NCI-H774 (cell line): ENCODE measurements at places on chromosomes 2 and 18.

- no peak for DNase-seq
Observed at GRCh38 chr2:54122171-54122935, 6.9 kb downstream of the ACYP2 start.

- DNase-seq, result no peak
Observed at GRCh38 chr2:109468893-109469292, 144.9 kb downstream of the SEPTIN10 start.

DNA sequence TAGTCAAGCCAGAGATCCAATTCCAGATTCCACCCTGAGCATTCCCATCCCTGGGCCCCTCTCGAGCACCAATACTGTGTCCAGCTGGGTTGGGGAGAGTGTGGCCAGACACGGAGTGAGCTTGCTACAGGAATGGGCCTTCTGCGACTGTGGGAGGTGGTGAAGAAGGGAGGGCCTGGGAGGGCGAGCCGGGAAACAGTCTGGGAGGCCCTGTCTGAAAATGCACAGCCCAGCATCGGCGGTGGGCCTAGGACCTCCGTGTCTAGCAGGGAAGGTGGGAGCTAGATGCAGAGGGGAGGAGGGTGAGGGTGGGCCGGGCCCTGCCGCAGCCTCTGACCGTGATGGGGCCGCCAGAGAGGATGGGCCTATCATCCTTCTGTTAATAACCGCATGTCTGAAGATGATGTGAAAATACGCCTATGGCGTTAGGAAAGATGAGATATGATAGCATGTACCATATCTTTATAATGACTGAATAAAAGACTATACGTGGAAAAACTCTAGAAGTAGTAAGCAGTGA, 1.9 kb upstream of the OTOS start:
- no peak for DNase-seq

DNA sequence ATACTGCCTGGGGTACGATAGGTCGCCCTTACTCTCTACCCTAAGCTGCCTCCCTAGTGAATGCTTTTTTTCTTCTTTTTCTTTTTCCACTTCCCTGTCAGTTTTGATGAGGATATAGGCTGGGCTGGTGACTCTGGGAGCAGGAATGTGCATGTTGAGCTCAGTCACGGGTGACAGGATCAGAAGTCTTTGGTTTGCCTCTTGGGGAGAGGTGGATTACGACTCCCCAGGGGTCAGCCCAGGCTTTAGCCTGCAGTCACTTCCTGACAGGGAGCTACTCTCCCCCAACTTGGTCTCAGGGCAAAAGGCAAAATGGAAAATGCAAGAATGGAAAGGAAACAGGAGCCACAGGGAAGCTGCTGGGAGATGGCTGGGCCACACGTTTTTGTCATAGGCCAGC, 57.3 kb downstream of the THNSL2 start:
- no peak for DNase-seq

DNA sequence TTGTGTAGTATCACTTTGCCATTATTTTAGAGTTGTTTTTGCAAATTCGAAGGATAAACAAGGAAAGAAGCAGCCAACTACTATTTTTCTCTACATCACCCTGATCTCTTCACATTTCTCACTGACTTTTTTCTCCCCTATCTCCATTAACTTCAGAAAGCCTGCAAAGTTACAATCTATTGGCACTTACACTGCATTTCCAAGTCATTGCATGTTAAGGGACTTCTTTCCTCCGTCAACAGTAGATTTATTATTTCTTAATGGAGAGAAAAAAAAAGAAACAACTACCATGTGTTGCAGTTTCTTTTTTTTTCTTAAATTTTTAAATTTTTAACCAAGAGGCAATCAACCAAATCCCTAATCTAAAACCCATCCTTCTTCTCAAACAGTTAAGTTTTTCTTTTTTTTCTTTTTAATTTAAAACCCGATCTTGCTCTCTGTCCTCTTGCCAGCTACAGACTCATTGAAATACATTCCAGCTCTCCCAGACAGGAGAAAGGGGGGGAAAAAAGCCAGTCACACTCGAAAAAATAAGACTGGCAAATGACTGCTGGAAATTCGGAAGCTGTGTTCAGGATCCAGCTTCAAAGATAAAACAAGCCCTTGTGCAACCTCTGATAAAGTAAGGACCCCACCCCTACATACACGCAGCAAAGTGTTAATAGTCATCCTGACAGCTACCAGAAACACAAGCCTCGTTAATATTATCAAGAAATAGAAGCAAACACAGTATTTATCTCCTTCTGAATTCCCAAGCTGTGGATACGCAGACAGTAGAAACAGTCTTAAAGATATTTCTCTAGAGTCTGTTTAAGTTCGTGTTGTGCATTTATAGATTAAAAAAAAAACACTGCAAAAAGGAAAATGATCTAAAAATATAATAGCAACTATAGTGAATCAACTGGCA, 1.3 kb downstream of the LRRTM4 start:
- no peak for DNase-seq

DNA sequence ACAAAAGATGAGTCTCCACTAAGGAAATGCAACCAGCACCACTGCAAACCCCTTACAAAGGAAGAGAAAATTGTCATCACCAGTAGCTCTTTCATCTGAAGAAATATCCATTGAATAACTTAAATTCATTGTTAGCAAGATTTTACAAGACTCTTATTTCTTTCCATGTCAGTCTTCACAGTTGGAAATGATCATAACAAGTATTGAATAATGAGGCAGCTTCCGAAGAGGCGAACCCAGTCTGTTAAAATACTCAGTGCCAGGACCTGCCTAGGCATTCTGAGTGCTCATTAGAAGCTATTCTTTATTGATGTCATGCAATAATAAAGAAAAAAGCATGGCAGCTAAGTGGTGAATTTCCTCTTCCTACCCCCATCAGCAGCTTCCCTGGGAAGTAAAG, 33.5 kb downstream of the NOSTRIN start:
- no peak for DNase-seq

DNA sequence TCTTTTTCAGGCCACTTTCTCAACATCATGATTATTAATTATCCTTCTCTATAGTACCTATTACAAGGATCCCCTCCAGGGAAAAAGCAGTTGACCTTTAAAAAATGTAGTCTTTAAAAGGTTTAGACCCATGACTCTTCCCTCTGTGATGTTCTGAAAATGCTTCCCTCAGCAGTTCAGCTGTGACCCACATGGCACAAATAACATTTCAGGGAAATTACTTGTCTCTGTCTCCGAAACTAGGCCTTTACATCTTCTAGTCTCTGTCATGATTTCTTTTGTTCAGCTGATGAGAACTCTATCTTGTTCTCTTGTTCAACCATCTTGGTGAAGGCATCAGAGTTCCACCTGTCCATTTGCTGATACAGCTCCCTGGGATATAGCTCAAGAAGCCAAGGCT, 28.3 kb downstream of the LGALSL start:
- DNase-seq, result no peak

DNA sequence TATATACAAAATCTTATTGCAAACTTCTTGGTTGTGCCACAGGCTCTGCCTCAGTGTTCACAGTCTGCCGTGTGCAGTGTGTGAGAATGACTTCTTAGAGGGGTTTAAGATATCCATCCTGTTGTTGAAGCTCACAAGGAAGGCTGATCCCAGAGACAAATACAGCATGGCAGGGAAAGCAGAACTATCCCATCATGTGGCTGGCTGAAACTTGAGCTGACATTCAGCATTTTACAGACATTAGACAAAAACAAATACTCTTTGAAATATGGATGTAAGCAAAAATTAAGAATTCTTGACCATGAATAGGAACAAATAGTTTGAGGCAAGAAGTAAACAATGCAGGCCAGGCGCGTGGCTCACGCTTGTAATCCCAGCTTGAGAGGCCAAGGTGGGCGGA, 12.9 kb upstream of the PUM2 start:
- no peak for DNase-seq

GRCh38 chr2:234110219-234110618, 59.7 kb downstream of the SPP2 start:
- DNase-seq, result no peak

DNA sequence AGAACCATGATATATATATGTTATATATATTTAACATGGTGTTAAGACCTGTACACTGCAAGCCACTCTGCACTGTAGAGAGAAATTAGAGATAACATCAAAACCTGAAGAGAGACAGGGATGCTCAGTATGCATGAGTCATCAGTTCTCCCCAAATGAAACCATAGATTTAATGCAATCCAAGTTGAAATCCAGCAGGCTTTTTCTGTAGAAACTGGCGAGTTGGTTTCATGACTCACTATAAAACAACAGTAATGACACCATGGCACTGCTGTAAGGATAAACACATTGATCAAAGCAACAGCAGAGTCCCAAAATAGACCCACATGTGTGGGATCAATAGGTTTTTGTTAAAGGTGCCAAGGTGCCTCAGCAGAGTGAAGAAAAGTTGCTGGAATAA, 65.8 kb downstream of the RTP5 start:
- no peak for DNase-seq

- DNase-seq, result no peak
Observed at GRCh38 chr18:3872641-3873040, 422.7 kb downstream of the TGIF1 start.

GRCh38 chr18:70046207-70046606, 98.5 kb upstream of the CD226 start:
- DNase-seq, result no peak

DNA sequence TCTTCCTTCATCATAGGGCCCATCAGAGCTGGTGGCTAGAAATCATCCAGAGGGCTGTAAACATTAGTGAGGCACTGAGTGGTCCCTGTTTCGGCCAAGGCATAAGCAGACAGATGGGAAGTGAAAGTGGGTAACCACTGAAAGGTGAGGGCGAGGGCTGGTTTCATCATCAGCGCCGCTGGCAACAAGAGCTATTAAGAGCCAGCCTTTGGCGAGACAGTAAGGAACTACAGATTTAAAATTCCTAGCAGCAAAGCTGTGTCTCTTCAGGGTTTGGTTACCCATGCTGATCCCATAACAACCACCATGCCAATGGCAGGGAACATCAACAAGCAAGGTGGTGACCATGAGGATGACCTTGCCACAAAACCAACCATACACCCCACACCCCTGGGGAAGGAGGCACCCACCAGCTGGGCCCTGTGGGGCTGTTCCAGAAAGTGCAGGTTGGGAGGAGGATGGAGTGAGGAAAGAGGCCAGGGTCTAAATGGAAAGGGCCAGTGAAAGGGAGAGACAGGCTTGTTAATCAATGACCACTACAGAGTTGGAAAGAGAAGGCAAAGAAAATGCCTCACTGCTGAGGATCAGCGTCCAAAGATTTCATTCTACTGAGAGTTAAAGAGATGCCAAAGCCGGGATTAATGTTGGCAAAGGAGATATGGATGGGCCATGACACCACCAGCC, 9.0 kb upstream of the SLC20A1 start:
- no peak for DNase-seq

DNA sequence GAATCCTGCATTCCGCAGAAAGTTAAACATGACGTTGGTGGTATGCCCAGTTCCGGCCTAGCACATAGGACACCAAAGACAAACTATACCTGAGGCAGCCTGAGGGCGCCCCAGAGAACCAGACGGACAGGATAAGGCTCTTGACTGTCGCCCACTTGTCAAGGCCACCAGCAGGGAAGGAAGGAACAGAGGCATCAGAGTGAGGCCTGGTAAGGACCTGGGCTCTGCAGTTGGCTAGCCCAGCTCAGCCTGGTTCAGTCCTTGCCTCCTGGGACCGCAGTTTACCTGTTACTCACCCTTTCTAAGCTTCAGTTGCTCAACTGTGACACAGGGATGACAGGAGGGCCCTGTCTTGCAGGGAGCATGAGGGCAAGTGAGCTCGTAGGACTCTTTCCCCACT, 82.1 kb downstream of the ACTR2 start:
- no peak for DNase-seq

- no peak for DNase-seq
Observed at GRCh38 chr18:37175727-37176620, 347.0 kb downstream of the KIAA1328 start.

DNA sequence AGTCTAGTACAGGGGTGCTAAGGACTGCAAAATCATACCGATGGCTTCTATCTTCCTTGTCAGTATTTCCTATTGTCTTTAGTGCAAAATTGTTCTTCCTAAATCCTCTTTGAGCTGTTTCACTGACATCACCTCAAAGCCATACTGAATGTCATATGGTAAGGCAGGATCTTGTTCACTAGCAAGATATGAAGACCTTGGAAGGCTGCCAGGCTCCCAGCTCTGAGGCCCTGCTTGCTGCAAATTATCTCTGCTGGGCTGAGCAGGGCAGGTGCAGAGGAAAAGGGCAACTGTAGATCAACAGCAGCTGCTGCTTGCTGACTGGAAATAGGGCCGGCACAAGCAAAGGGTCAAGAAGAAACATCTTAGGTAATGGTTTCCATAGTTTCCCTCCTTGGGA, 58.2 kb downstream of the PMAIP1 start:
- DNase-seq, result peak; percentile 86
